ENCODE measurements at places on chromosomes 6 and 20.

- no peak for DNase-seq
These were observed 266.9 kb downstream of the TBC1D32 start for GRCh38 chr6:121067381-121067780.

GRCh38 chr20:11403711-11404110, 514.0 kb upstream of the BTBD3 start:
- no peak for DNase-seq

DNA sequence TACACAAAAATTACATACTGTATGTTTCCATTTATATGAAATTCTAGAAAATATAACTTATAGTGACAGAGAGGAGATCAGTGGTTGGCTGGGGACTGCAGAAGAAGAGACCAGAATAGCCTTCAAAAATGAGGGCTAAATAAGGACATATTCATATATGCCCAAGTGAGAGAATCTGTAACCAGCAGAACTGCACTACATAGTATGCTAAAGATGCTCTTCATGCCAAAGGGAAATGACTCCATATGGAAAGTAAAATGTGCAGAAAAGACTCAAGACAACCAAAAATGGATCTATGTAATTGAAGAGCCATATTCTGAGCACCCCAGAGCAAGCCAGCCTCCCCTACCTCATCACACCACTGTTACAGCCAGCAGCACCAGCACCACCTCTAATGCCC, 29.0 kb downstream of the ELOVL2 start:
- no peak for DNase-seq

- DNase-seq: no peak
These were observed 130.9 kb downstream of the PRKN start for GRCh38 chr6:162596676-162597075.

DNA sequence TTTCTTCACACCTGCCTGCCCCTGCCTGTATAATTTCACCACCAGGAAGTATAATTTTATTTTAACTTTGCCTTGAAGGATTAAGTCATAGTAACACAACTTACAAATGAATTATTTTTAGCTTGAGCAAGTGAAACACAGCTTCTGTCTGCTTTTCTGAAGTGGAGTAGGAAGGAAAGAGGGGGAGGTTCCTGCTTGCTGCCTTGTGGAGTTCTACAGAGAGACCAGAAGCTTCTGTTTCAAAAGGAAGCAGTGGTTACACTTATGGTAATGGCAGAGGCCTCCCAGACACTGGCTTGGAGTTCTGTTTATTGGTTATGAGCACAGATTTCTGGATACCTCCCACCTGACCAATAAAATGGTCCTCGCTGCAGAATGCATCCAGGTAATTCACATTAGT, 159.6 kb downstream of the TMEM200A start:
- DNase-seq: no peak

GRCh38 chr6:141539617-141540016, 593.1 kb upstream of the GJE1 start:
- no peak for DNase-seq

- DNase-seq: no peak
These were observed 29.5 kb upstream of the PKIB start for GRCh38 chr6:122580737-122581136.

DNA sequence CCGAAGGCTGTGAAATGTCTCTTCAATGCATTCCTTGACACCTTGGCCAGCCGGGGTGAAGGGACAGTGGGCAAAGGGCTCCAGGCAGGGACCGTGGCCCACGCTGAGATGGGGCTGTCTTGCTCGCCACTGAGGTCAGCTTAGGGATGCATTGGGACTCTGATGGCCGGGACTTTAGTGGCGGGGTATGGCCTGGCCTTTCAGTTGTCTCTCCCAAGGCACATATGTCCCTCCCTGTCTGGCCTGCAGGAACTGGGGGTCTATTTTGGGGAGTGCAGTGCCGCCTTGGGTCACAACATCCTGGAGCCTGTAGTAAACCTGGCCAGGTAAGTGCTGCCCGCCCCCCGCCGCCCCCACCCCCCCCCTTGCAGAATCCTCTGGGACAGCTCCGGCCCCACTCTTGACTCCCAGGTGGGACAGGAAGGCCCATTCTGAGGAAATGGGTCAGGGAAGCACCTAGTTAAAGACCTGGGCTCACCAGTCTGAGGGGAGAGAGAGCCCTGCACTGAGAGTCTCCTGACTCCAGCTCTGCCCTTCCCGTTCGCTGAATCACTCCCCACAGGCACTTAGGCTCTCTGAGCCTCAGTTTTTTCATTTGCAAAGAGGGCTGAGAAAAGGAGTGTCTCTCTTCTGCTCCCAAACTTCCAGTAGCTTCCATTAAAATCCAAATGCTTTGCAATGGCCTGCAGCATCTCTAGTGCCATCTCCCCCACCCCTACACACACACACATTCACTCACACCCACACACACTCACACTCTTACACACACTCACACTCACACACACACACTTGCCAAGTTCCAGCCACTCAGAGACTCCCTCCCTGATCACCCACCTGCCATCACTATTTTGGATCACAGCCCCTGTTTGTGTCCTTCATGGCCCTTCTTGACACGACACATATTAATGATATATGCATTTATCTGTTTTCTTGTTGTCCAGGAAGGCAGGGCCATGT, 33.1 kb downstream of the RAB44 start:
- DNase-seq: no peak

DNA sequence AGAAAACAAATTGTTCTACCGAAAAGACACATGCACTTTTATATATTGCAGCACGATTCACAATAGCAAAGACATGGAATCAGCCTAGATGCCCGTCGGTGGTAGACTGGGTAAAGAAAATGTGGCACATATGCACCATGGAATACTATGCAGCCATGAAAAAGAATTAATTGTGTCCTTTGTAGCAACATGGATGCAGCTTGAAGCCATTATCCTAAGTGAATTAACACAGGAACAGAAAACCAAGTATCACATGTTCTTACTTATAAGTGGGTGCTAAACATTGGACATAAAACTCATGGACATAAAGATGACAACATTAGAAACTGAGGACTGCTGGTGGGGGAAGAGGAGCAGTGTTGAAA, 32.4 kb downstream of the RALGAPB start:
- DNase-seq: no peak

DNA sequence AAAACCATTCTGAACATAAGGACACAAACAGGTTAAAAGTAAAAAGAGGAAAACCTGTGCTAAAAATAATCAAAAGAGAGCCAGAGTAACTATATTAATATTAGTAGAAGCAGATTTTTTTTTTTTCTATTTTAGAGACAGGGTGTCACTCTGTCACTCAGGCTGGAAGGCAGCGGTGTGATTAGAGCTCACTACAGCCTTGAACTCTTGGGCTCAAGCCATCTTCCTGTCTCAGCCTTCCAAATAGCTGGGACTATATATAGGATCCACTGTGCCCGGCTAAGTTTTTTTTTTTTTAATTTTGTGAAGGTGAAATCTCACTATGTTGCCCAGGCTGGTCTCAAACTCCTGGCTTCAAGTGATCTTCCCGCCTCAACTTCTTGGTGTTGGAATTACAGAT, 33.4 kb upstream of the PLN start:
- DNase-seq: no peak

- no peak for DNase-seq
These were observed 2.3 kb downstream of the ARFRP1 start for GRCh38 chr20:63705232-63706026.

GRCh38 chr20:24056491-24056890, 67.9 kb upstream of the GGTLC1 start:
- no peak for DNase-seq

DNA sequence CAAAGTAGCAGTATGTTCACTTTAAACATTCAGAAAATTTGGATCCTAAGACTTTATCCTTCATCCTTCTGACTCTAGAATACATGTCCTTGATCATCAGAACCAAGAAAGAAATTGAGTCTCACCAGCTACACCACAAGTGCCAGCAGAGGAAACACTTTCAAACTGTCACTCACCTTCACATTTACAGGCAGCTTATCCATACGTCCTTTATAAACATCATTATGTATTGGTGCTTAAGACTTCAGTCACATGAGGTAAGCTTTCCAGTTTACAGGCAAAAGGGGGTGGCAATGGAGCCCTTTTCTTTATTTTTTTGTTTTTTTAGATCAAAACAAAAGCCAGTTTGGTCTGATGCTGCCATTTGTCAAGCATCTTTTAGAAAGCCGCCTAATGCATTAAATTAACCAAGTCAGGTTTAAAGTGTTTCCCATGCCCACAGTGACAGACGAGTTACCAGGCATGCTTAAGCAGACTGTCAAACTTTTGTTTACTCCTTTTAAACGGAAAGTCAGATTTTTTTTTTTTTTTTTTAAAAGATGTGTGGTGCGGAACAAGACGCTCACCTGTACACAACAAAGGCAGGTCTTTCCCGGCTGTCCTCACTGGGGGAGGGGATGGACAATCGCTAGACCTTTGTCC, 952 bp upstream of the BRPF3 start:
- no peak for DNase-seq

DNA sequence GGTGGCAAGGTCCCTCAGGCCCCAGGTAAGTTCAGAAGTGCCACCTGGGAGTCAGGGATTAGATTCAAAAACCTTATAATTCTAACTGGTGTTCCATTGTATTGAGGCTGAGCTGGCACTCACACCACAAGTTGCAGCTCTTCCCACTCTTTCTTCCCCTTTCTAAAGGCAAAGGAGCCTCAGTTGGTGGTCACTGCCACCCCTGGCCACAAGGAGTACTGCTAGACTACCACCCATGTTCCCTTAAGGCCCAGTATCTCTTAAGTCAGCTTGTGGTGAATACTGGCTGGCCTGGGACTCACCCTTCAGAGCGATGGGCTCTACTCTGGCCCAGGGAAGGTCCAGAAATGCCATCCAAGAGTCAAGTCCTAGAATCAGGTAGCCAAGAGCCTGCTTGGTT, 421.1 kb upstream of the KHDRBS2 start:
- no peak for DNase-seq

DNA sequence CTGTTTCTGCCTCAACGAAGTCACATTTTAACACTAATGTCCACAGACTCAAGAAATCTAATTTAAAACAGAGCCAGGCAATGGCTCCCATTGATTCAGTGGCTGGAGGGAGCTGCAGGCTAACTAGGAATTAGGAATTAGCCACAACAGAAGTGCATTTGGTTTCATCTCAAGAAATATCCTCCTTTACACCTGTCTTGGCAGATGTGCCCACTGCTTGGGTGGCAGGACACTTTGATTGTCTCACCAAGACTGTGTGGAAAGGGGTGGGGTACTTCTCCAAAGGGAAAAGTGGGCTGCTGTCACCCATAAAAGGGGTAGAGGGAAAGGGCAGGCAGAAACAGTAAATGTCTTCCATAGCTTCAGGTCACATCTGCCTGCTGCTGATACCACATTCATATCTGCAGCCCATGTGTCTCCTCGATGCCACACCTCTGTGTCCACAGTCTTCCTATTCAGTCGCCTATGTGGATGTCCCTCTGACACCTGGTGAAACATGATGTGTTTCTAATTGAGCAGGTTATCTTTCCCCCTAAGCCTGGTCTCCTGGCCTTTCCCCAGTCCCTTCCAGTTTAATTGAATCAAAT, 10.9 kb upstream of the OSER1 start:
- no peak for DNase-seq

GRCh38 chr6:167252271-167252670, 38.8 kb upstream of the UNC93A start:
- DNase-seq: no peak

- no peak for DNase-seq
These were observed 32.7 kb upstream of the C20orf203 start for GRCh38 chr20:32706486-32706885.

GRCh38 chr6:41059556-41059955, 6.6 kb downstream of the APOBEC2 start:
- DNase-seq: no peak

DNA sequence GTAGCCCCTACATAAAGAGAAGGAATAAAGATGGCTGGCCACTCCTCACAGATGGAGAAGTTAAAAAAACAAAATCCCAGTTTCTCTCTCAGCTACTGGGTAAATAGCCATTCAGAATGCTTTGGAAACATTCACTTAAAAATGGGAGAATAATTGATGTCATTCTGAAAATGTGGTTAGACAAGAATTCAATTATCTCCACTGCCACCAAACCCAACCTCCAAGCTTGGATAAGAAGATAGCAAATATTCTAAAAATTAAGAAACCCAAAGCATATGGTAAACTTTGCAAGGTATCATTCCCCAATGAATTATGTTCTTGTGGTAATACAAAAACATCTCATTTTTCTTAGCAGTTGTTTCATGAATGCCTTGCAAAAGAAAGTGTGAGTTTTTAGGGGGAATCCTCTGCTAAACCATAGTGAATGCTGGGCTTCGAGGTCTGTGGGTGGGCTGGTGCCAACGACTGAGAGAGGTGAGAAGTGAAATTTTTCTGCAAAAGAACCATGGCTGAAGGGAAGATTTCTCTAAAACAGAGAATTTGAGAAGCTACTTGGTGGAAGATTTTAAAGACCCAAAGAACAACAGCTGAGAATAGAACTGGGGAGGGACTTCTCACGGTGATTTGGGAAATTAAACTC, 497.9 kb upstream of the JARID2 start:
- no peak for DNase-seq

DNA sequence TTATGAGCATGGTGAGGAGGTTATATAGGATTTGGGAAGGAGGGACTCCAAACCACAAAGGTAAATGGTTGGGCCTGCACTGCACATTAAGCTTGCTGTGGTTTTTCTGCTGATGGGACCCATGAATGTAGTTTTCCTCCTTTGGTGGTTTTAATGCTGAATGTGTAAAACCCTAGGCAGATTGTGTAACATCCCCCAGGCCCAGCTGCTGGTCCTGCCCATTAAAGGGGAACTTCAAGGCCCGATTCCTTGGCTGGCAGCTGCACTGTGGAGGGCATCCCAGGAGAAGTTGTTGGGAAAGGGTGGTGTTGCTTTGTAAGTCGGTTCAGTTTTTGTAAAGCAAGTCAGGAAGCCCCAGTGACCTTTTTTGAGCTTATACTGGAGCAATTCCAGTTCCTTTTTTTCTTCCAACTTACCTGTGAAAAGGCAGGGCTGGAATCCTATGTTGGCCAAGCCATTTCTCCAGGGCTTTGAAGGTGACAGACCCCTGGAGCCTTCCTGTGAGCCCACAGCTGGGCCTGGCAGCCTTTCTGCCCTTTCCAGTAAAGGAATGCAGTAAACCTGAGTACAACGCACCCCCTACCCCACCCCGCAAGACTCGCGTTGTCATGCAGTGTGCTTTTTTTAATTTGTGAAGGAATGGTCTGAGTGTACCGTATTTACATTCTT, 43.1 kb upstream of the NAA20 start:
- no peak for DNase-seq
